ENCODE measurements at places on chromosomes 11 and 22. TPM values are rescaled to one million over a fixed set of nuclear protein-coding genes. Genes with fewer than 3 reads are reported as not detected.

- H3K27me3 ChIP-seq = peaks cover 13% of the 10 kb centered on the region
- no peak for DNase-seq
- H3K27ac ChIP-seq = no peak overlapping the region
- no peak overlapping the region for H3K4me3 ChIP-seq
Observed at GRCh38 chr11:20208622-20209111, 48.4 kb upstream of the DBX1 start.

GRCh38 chr11:34749666-34750659 lies 129.1 kb downstream of the EHF start:
- H3K4me3 ChIP-seq = no peak overlapping the region
- DNase-seq = no peak
- no peaks in the 10 kb centered on the region for H3K4me1 ChIP-seq
- H3K27ac ChIP-seq = no peak overlapping the region
- H3K36me3 ChIP-seq = no peaks in the 10 kb centered on the region

DNA sequence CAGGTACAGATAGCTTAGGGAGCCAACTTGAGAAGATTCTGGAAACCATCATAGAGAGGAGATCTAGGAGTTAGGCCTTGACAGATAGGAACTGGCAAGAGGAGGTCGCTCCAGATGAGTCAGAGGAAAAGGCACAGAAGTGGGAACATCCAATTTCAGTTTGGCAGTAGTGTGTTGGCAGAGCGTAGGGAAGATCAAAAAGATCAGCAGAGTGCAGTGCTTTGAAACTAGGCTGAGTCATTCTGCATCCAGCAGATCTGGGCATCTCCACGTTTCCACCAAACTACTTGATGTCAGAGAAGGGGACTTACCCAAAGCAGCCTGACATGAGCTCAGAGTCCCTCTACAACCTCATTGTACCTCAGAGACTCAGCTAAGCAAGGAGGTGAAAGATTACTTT lies 58.5 kb downstream of the GAB4 start:
- H3K4me3 ChIP-seq = no peak overlapping the region
- H3K27me3 ChIP-seq = no peaks in the 10 kb centered on the region
- H3K27ac ChIP-seq = no peak overlapping the region

- DNase-seq = no peak
- no peaks in the 10 kb centered on the region for H3K36me3 ChIP-seq
- no peak overlapping the region for H3K27ac ChIP-seq
- no peak overlapping the region for H3K4me3 ChIP-seq
- H3K27me3 ChIP-seq = no peaks in the 10 kb centered on the region
Observed at GRCh38 chr11:129271030-129271429, 78.9 kb upstream of the ARHGAP32 start.

DNA sequence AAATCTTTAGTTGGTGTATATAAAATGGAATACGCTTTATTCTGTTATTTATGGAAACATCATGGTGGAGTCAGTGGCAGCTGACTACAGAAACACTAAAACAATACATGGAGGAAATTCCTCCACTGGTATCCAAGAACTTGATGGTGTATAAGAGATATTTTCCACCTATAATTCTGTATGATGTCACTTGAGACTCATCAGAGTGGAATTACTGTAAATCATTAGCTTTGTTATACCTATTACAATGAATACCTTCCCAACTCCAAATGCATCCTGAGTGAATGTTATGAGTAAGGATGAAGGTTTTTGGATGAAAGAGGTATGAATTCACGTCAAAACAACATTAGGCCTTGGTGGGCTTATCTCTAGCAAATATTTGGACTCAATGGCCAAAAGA lies 258.5 kb upstream of the SORL1-AS1 start:
- H3K4me3 ChIP-seq = no peak overlapping the region
- no peaks in the 10 kb centered on the region for H3K27me3 ChIP-seq
- H3K4me1 ChIP-seq = no peaks in the 10 kb centered on the region
- H3K36me3 ChIP-seq = no peaks in the 10 kb centered on the region
- DNase-seq = no peak

DNA sequence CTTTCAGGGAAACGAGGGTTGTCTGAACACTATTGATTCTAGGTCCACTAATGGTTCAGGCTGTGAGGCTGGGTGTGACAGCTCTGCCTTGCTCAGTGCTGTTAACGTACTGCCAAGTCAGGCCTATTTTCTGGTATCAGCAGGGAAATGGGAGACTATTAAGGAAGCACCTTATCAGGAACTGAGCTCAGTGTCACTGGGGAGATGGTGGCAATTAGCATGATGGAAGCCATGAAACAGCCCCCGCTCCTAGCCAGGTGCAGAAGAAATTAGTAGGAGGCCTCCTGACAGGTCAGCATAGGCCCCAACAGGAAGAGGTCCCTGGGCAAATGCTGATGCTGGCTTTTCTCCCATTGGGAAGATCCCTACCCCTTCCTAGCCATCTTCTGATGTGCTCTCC lies 42.6 kb upstream of the LMO2 start:
- H3K27ac ChIP-seq = no peak overlapping the region
- no peaks in the 10 kb centered on the region for H3K36me3 ChIP-seq
- H3K4me1 ChIP-seq = peaks cover 4% of the 10 kb centered on the region
- no peaks in the 10 kb centered on the region for H3K27me3 ChIP-seq
- H3K4me3 ChIP-seq = no peak overlapping the region

- H3K4me1 ChIP-seq = no peaks in the 10 kb centered on the region
- no peaks in the 10 kb centered on the region for H3K36me3 ChIP-seq
- no peak overlapping the region for H3K27ac ChIP-seq
- no peak for DNase-seq
Observed at GRCh38 chr11:94032066-94032465, 10.9 kb downstream of the HEPHL1 start.

DNA sequence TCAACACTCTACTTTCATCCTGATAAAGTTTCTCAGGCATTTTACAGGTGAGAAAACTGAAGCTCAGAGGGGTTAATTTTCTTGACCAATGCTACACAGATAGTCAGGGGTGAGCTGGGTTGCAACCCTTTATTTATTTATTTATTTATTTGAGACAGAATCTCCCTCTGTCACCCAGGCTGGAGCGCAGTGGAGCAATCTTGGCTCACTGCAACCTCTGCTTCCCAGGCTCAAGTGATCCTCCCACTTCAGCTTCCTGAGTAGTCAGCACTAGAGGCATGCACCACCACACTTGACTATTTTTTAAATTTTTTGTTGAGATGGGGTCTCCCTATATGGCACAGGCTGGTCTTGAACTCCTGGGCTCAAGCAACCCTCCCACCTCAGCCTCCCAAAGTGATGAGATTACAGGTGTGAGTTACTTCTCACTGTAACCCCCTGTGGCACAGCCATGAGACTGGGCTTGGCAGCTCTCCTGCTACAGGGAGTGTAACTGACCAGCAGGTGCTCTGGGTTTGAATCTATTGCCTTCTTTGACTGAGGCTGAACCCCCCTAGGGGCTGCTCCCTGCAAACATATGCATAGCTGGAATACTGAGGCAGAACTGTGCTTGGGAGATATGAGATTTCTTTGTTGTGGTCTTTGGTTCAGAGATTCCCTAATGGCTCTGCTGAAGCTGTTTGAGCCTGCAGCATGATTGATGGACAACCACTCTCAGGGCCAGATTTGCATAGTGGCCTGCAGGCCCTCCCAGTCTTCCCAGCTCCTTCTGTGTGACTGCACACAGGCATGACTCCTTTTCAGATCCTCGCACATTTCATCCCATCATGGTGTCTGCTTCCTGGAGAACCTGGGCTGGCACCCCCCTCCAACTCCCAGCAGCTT lies 6.1 kb downstream of the C11orf96 start:
- no peak overlapping the region for H3K27ac ChIP-seq
- no peaks in the 10 kb centered on the region for H3K36me3 ChIP-seq
- H3K27me3 ChIP-seq = peaks cover 23% of the 10 kb centered on the region
- no peak for DNase-seq
- peaks cover 5% of the 10 kb centered on the region for H3K4me1 ChIP-seq
- no peak overlapping the region for H3K4me3 ChIP-seq

DNA sequence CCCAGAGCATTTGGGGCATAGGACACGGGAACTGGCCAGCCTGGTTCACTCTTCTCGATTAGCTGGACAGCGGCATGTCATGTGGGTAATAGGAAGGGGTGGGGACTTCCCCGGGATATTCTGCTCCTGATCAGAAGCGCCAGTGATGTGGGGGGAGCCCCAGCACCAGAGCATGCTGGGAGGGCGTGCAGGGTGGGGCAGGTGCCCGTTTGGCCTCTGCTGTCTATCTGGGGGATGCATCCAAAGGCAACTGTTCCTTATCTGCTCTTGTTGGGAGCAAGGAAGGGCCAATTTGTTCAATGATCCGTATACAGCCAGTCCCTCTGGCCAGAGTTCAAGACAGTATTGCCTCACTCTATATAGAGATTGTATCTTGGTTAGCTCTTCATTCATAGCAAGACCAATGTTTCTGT lies 43.6 kb downstream of the PPARA start:
- H3K27ac ChIP-seq = no peak overlapping the region
- H3K4me1 ChIP-seq = no peaks in the 10 kb centered on the region
- H3K36me3 ChIP-seq = no peaks in the 10 kb centered on the region
- no peak for DNase-seq

DNA sequence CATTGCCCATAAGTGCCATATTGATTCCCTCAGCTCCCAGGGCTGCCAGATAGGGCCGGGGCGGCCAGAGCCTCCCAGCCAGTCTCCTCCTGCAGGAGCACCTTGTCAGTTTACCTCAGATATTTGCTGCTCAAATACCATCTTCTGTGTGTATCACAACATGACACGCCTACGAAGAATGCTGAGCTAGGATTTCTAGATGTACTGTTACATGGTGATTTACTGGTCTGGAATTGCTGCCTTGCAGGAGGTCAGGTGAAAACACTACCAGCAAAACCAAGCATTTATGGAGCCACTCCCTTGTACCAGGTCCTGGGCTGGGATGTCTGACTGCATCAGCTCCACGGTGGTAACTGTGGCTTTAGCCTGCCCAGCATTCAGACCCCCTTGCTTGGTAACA lies 11.8 kb downstream of the MICAL3 start:
- no peaks in the 10 kb centered on the region for H3K4me1 ChIP-seq
- H3K27ac ChIP-seq = no peak overlapping the region
- DNase-seq = no peak
- no peaks in the 10 kb centered on the region for H3K36me3 ChIP-seq

DNA sequence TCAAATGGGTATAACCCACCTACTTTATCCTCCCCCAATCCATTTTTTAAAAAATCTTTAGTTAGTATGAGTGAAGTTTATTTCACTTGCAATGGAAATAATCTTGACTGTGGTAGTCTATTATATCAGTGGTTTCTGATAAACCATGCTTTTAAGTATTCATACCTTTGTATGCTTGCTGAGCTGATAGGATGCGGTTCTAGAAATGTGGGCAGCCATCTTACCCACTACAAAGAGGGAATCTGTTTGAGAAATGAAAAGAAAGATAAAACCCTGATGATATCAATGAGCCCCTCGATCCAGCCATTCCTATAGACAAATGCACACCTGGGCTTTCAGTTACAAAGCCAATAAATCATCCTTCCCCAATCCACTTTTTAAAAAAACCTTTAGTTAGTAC lies 13.8 kb upstream of the PVALB start:
- H3K27ac ChIP-seq = no peak overlapping the region
- H3K27me3 ChIP-seq = no peaks in the 10 kb centered on the region
- no peak overlapping the region for H3K4me3 ChIP-seq
- H3K4me1 ChIP-seq = peaks cover 16% of the 10 kb centered on the region
- no peaks in the 10 kb centered on the region for H3K36me3 ChIP-seq

GRCh38 chr11:57496109-57496820 lies 19.2 kb downstream of the SLC43A1 start:
- no peaks in the 10 kb centered on the region for H3K4me1 ChIP-seq
- no peaks in the 10 kb centered on the region for H3K36me3 ChIP-seq
- H3K27ac ChIP-seq = no peak overlapping the region
- no peak overlapping the region for H3K4me3 ChIP-seq
- no peaks in the 10 kb centered on the region for H3K27me3 ChIP-seq
- DNase-seq = no peak

DNA sequence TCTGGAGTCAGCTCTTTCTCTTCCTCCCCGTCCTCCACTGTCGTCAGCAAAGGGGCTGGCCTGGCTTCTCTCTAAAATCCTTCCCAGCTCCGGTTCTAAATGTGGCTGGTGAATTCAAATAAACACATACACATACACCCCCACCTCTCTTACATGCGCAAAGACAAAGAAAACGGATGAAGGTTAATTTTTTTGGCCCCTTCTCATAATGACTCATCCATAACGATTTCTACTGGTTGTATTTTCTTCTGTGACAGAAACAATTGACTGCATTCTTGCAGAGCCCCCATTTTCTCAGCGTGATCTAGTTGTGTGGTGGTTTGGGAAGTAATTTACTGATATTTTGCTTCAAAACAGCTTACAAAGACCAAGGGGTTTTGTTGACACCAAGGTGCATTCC lies 130.0 kb upstream of the NTM start:
- H3K36me3 ChIP-seq = no peaks in the 10 kb centered on the region
- no peak overlapping the region for H3K27ac ChIP-seq
- no peaks in the 10 kb centered on the region for H3K27me3 ChIP-seq
- no peaks in the 10 kb centered on the region for H3K4me1 ChIP-seq
- no peak overlapping the region for H3K4me3 ChIP-seq
- DNase-seq = no peak

- no peaks in the 10 kb centered on the region for H3K4me1 ChIP-seq
- no peaks in the 10 kb centered on the region for H3K27me3 ChIP-seq
- DNase-seq = no peak
- no peak overlapping the region for H3K4me3 ChIP-seq
- no peak overlapping the region for H3K27ac ChIP-seq
Observed at GRCh38 chr11:131756479-131757110, 386.2 kb downstream of the NTM start.

DNA sequence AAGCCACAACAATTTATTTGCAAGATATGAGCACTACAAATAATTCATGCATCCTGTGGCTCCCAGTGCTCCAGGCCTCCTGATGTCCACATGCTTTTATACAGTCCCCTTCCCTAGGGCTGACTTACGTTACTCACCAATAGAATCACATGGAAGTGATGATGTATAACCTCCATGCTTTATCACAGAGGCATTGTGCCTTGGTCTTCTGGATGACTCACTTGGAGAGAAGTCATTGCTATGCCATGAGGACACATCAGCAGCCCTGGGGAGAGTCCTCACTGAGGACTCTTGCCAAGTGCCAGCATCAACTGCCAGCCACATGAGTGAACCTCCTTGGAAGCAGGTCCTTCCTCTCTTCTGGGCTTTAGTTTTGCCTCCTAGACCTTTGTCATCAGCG lies 22.0 kb upstream of the IGSF9B start:
- peaks cover 5% of the 10 kb centered on the region for H3K27me3 ChIP-seq
- no peak for DNase-seq
- no peak overlapping the region for H3K27ac ChIP-seq
- no peak overlapping the region for H3K4me3 ChIP-seq
- no peaks in the 10 kb centered on the region for H3K4me1 ChIP-seq
- no peaks in the 10 kb centered on the region for H3K36me3 ChIP-seq

Gene TRIM29
- not detected for total RNA-seq

Gene TMEM86A
- 1.0 TPM for total RNA-seq

Gene HSPB2
- not detected for total RNA-seq

Gene CCDC116
- total RNA-seq = 0.51 TPM

Gene KCTD14
- 0.27 TPM for total RNA-seq

Gene DBX1
- total RNA-seq = not detected

Measured in CD8-positive, alpha-beta memory T cell (primary cell).